RWPE2 (cell line): ENCODE measurements at places on chromosomes 7 and 10.
A peak's percentile ranks its signal among the peaks of the same experiment; 100 is the strongest.

DNA sequence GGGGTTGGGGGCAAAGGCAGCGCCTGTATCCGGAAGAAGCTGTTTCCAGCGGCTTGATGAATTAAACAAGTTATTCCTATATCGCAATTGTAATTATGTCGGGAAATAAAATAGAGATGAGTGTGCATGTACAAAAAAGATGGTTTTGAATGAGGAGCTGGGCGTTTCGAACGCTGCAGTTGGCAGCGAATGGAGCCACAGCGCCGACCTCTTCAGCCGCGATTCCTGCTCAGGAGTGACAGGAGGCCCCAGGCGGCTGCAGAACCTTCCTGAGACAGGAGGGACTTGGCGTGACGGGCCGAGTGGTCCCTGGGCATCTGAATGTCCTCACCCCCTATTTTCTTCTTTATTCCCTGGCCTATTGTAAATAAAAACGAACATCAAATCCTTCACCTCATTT is 184.9 kb downstream of the DNAJB6 start:
- DNase-seq: no peak

DNA sequence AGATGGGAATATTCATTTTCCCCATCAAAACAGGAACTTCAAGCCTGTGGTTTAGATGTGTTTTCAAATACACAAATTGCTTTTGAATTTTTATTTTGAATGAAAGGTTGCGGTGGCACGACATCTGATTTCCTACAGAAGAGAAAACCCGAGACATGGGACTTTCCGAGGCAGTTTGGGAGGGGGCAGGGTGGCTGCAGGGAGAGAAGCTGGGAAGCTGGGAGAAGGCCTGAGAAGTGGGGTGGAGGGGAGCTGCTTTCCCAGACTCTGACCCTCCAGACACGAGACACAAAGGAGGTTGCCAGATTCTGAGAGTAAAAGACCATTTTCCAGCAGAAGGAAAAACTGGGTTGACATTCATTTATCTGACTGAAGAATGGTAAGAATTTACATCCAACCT is 19.6 kb downstream of the TMEM176A start:
- no peak for DNase-seq

DNA sequence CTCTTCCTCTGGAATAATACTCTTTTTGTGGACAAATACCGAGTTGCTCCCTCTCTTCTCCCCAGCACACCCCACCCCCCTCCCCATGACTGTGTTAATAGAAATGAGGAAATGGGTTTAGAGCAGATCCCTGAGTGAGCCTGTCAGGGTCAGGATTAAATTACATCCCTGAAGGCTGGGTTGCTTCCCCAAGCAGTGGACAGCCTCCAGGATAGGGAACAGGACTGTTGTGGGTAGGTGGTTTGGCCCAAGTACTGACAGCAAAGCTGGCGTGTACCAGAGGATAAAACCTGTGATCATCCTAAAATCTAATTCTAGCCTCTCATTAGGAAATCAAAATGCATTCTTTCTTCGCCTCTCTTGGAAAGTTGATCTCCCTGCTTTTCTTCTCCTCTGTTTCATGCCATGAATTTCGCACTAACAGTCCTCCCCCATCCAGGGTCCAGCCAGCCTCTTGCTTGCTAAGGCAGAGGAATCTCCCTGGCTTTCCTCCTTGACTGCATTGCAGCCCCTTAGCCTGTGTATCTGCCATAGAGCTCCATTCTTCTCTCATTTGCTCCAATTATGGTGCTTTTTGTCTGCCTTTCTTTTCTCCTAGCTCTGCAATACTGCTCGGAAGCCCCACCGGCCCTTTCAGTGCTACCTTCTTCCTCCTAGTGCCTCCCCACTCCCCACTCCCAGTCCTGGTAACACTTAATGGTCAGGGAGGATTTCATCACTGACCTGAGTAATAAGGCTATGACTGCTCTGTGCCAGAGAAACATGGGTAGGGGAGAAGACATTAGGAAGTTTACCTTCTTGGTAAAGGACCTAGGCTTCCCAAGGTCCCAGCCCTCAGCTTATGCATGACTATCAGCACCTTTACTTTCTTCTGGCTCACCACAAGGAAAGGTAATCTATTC is 8.4 kb downstream of the LRRC4 start:
- DNase-seq: no peak

- no peak for DNase-seq
These were observed 90.0 kb downstream of the FOXP2 start for GRCh38 chr7:114504586-114504985.

DNA sequence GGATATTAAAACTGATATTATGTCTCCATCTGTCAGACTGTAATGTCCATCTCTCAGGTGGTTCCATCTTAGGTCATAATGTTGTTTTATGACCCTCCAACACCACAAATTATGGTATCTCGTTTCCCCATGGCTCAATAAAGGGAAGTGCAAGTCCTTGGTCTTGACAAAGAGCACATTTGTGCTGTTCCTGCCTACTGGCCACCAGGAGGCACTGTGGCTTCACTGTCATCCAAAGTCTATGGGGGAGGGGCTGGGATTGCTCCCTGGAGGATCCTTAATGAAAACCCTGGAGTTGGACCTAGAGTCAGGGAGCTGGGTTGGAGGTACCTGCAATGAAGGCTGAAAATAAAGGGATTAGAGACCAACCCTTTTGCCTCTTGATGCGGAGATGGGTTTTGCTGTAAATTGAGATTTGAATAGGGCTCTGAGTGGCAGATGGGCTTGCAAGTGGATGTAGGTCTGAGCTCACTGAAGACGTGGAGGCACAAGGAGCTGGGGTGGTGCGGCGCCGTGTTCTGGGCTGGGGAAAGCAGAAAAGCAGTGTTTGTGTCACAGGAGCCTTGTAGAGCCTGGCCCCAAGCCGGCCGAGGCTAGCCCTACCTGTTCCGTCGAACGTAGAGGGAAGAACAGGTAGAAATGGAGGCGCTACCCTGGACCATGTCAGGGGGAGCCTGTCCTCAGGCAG is 180.5 kb upstream of the PRSS58 start:
- no peak for DNase-seq

GRCh38 chr10:100623521-100624230 is 87.9 kb downstream of the HIF1AN start:
- no peak for DNase-seq

GRCh38 chr7:80260606-80261005 is 126.0 kb downstream of the GNAI1 start:
- DNase-seq: no peak

- no peak for DNase-seq
These were observed 47.7 kb upstream of the MDFIC start for GRCh38 chr7:114874170-114874569.

- no peak for DNase-seq
These were observed 1196.8 kb upstream of the PHF14 start for GRCh38 chr7:9776900-9777299.

DNA sequence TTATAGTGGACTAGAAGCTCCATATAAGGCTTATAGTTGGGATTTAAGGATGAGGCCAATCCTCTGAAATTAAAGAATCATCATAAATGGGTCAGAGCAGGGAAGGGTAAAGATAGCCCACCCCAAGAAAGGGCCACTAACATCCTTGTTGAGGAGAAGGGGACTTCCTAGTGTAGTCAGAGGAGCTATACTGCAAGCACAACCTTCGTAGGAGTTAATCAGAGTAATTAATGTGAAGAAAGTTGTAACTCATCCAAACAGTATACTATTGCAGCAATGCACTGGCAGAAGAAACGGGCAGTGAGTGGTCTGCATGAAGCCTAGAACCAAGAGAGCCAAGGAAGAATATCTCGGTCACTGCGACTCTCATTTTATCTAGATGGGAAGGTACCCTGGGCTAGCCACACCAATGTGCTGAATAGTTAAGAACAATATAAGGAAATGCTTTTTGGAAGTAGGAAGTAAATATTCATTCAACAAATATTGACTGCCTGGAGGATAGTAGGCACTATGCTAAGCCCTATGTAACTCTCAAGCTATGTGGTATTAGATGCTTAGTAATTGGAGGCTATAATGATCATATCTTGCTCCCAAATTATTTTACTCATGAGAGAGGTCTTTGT is 13.3 kb downstream of the OTUD1 start:
- DNase-seq: no peak

DNA sequence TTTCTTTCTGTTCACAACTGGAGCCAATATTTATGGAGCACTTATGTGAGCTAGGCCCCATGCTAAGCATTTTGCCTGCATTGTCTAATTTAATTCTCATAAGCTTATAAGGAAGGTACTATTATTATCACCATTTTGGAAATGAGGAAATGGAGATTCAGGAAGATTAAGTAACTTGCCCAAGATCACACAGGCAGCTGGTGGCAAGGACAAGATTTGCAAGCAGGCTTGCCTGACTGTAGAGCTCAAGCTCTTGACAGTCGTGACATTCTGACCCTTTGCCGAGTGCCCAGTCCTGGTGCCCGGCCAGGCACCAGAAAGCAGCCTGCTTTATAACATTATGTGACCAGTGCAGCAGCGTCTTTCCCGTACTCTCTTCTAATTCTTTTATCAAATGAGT is 38.2 kb downstream of the WNT2 start:
- DNase-seq: no peak

DNA sequence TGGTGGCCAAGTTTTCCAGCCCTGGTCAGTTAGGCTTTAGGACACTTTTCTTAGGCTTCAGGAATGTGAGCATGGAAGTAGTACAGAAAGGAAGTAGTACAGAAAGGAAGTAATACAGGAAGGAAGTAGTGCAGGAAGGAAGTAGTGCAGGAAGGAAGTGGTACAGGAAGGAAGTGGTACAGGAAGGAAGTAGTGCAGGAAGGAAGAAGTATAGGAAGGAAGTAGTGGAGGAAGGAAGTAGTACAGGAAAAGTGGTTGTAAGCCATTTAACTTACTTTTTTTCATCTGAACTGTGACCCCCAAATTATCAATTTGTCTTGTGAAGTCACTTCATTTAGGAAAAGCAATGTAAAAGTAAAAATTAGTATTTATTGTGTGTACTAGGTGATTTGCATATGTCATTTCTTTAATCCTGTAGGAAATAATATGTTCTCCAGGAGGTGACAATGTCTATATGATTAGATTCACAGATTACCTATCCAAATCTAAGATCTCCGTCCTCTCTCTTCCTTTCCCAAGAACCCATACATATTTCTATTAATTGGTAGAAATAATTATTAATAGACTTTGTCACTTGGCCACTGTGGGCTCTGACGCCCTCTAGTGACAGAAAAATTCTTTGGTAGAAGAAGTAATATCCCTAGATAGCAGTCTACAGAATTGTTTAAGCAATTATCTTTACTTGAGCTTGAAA is 3.9 kb upstream of the FAS start:
- DNase-seq: no peak

- no peak for DNase-seq
These were observed 92.8 kb downstream of the VWC2 start for GRCh38 chr7:49866076-49866735.

- no peak for DNase-seq
These were observed 149.1 kb upstream of the WDR11 start for GRCh38 chr10:120702032-120702431.

DNA sequence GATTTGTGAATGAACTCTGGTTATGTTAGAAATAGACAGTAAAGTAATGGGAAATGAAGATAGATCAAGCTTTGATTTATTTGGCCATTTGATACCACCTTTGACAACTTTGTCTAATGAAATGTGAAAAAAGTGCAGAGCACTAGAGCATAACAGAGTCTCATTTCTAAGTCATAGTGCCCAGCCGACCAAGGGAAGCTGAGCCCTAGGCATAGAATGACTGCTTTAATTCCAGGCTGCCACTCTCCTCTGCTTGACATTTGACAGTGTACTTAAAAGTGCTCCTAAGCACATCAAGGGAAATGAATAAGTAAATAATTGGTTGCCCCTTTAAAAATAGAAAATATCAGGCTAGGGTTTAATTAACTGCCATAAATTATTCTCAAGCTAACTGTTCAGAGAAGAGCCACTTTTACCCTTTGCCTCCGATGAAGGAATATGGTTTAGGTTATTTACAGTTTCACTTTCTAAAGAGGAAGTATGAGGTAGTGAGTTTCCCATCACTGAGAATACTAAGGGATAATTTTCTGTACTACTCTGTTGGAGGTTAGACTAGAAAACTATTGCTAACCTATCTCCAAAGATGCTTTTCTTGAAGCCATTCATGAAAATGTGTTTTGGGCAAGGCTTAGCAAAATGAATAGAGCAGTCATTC is 591.6 kb downstream of the REEP3 start:
- DNase-seq: no peak

GRCh38 chr7:4687956-4688355 is 5.9 kb downstream of the FOXK1 start:
- no peak for DNase-seq

DNA sequence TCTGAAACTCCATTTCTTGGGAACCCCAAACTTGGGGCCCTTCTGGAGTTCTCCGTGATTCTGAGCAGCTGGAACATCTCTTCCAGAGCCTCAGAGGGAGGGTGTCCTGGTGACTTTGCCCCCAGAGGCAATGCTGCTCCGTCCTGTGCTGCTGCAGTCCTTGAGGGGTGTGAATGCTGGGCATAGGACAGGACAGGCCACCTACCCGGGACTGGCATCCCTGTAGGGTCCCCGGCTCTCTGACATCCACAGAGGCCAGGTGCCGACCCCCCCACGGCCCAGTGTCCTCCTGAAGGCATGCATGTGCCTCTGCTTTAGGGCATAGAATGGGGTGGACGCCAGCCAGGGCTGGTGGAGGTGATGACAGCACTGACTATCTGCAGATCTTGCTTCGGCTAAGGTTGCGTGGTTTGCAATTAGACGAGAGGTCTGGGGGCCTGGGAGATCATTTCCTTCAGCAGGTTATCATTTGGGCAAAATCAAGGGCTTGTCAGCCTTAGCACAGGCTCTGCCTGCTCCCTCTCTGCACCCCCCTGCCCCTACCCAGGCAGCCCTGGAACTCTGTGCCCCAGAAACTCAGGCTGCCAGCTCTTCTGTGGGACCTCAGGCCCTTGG is 136.9 kb upstream of the GPR26 start:
- DNase-seq: no peak

DNA sequence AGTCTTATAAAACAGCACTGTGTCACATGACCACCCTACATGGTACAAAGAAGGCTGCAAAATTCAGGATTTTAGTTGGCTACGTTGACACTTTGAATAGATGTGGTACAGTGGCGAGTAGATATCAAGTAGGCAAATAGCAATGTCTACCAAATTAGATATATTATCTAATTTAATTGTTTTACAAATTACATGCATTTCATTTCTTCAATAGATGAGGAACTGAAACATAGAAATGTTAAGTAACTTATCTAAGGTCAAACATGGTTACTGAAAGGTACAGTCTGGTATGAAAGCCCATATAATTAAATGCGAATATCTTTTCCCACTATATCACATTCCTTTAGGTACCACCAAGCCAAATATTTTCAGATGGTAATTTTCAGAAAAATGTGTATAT is 972.2 kb downstream of the NRG3 start:
- no peak for DNase-seq

GRCh38 chr10:77943121-77943901 is 16.8 kb upstream of the DLG5 start:
- DNase-seq: peak; percentile 85

GRCh38 chr7:135673360-135673706 is 11.0 kb downstream of the STMP1 start:
- DNase-seq: no peak

DNA sequence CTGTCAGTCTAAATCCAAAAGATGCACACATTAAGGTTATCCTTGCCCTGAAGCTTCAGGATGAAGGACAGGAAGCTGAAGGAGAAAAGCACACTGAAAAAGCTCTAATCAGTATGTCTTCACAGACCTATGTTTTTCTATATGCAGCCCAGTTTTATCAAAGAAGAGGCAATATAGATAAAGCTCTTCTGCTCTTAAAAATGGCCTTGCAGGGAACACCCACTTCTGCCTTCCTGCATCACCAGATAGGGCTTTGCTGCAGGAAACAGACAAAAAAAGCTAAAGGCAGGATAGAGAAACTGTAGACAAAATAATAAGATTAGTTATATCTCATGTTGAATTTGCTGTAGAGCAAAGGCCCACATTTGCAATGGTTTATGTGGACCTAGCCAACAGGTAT is 14.9 kb upstream of the IFIT1B start:
- DNase-seq: no peak

GRCh38 chr7:111368381-111369065 is 193.8 kb downstream of the IMMP2L start:
- DNase-seq: no peak
